Muscle of leg (tissue), 16 donors: ENCODE measurements at places on chromosomes 16 and 17.

- no peak for DNase-seq
- no peaks in the 10 kb centered on the region for H3K36me3 ChIP-seq
- peaks cover 12% of the 10 kb centered on the region for H3K4me1 ChIP-seq
Measured at GRCh38 chr17:79864617-79865250, 25.5 kb upstream of the CBX4 start.

GRCh38 chr17:55440391-55440790, 18.8 kb upstream of the MMD start:
- no peak for DNase-seq
- no peaks in the 10 kb centered on the region for H3K4me1 ChIP-seq
- H3K27ac ChIP-seq: no peak overlapping the region
- no peak overlapping the region for H3K4me3 ChIP-seq
- no peaks in the 10 kb centered on the region for H3K27me3 ChIP-seq

- no peaks in the 10 kb centered on the region for H3K36me3 ChIP-seq
- no peaks in the 10 kb centered on the region for H3K27me3 ChIP-seq
- H3K27ac ChIP-seq: no peak overlapping the region
- H3K4me1 ChIP-seq: no peaks in the 10 kb centered on the region
- DNase-seq: no peak
Measured at GRCh38 chr16:17753434-17753833, 282.7 kb upstream of the XYLT1 start.

- no peaks in the 10 kb centered on the region for H3K27me3 ChIP-seq
- no peak overlapping the region for H3K27ac ChIP-seq
- H3K4me3 ChIP-seq: no peak overlapping the region
Measured at GRCh38 chr17:76318586-76318985, 10.5 kb upstream of the QRICH2 start.

DNA sequence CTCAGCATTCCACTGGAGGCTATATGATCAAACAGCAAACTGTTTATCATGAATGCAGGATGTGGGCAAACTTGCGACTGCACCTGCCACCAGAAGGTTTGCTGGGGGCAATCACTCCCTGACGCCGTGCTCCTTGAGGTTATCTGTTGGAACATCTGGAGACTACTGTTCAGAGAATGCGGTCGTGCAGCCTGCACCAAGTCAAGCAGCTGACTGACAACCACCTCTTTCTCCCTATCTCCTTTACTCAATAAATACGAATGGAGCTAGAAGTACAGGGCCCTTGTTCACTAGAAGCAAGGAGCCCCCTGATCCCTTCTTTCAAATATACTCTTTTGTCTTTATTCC, 2101.2 kb downstream of the TP53TG3F start:
- DNase-seq: no peak
- no peaks in the 10 kb centered on the region for H3K36me3 ChIP-seq
- H3K4me3 ChIP-seq: no peak overlapping the region
- H3K27ac ChIP-seq: no peak overlapping the region
- no peaks in the 10 kb centered on the region for H3K27me3 ChIP-seq
- H3K4me1 ChIP-seq: no peaks in the 10 kb centered on the region

DNA sequence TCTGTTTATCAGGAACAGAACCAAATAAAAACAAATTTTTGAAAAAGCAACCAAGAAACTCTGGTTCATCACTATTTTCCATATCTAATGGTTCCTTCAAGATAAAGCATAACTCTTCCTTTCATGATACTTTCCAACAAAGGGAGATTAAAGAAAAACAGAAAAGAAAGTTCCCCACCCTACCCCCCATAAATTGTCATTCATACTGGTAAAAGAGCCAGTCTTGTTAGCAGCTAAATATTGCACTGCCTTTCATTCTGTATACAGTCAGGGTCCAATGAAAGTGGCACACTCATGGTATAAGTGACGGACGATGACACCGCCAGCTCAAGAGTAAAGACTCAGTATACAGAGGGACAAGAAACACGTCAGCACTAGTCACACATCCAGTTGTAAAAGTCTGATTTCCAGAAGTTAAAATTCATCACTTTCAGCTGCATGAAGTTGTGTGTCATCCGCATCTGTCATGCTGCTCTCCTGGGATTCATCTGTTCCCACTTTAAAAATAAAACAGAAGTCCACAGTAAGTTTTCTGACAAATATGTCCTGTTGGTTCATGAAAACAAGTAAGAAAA, 68.5 kb downstream of the CDC27 start:
- no peaks in the 10 kb centered on the region for H3K4me1 ChIP-seq
- no peak for DNase-seq
- H3K27me3 ChIP-seq: no peaks in the 10 kb centered on the region
- no peak overlapping the region for H3K27ac ChIP-seq
- H3K4me3 ChIP-seq: no peak overlapping the region
